ENCODE measurements at places on chromosomes 5 and 9. TPM values are rescaled to one million over a fixed set of nuclear protein-coding genes. Genes with fewer than 3 reads are reported as not detected.

- peak; percentile 15 for DNase-seq
These were observed 320.7 kb downstream of the ASTN2 start for GRCh38 chr9:117093891-117094844.

GRCh38 chr9:1273859-1274258 is 223.7 kb downstream of the DMRT2 start:
- no peak for DNase-seq

- no peak for DNase-seq
These were observed 5.0 kb downstream of the KCNIP1 start for GRCh38 chr5:170508660-170509347.

GRCh38 chr5:53167836-53168235 is 58.3 kb upstream of the MOCS2 start:
- peak; percentile 28 for DNase-seq

GRCh38 chr5:174844971-174845370 is 120.6 kb downstream of the MSX2 start:
- no peak for DNase-seq

DNA sequence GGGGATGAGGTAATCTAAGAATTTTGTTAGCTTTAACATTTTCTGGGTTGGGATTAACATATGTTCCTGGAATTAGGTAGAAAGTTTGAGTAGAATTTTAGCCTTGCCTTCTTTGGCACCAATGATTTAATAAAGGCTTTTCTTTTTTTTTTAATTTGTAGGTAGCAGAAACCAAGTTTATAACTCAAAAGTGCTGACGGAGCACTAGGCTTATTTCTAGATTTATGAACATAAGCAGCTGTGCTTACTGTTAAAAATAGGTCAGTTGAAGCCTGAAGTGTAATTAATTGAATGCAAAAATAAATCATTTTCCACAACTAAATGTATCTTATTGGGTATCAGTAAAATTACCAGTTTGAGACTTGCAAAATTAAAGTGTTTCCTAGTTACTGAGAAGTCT is 62.4 kb downstream of the TAF11L14 start:
- no peak for DNase-seq

GRCh38 chr9:110186254-110186653 is 21.7 kb downstream of the C9orf152 start:
- no peak for DNase-seq

DNA sequence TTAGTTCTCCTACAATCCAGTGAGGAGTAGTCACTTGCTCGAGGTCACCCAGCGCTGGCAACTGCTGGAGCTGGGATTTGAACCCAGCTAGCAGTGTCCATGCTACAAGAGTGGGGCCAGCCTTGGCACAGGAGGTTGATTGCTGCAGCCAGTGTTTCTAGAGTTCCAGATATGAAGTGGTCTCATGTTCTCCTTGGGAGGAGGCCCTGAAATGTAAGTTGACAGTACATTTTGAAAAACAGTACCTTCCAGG is 802 bp downstream of the CCDC107 start:
- DNase-seq: peak; percentile 39

GRCh38 chr9:80552931-80553330 is 981.2 kb downstream of the TLE4 start:
- peak; percentile 83 for DNase-seq

DNA sequence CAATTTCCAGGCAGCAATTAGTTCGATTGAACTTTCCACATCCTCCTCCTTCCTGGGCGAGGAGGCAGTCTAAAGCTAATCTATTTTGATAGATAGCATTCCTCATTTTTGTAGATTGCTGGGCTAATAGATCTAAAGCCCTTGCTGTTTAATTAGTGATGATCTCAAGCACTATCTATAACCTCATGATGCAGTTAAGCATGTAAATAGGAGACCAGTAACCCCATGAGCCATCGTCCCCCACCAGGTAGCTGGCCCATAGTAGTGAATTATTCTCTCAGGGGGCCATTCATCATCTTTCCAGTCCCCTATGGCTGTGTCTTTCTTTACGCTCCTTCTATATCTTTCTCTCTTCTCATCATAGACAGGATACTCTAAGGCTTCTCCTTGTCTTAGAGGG is 14.9 kb downstream of the CEL start:
- no peak for DNase-seq

DNA sequence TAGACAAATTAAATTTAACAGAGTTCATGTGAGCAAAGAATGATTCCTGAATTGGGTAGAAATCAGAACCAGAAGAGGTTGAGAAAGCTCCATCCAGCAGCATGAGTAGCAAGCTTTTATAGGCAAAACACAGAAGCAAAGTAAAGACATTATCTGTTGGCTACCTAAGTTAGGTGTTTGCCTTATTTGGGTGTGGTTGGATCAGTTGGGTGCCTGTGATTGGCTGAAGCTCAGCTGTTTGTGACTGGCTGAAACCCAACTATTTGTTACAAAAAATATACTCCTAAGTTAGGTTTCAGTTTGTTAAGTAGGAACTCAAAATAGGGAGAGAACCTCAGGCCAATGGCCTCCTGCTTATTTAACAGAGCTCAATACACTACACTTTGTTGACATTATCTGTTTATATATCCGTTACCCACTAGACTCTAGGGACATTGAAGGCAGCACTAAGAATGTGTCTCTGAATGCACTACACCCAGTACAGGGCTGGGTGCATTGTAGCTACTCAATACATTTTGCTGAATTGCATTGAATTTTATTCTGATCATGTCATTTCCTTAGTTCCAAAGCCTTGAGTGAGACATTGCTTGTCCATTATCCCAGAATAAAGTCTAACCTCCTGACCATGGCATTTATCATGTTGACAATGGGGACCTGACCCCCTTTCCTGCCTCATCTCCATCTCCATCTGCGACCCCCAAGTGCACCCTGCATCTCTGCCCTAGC is 98.7 kb downstream of the CCDC192 start:
- no peak for DNase-seq

GRCh38 chr9:88927510-88927909 is 63.8 kb upstream of the S1PR3 start:
- DNase-seq: no peak

- DNase-seq: no peak
These were observed 88.1 kb upstream of the ADAMTSL1 start for GRCh38 chr9:18385696-18386490.

DNA sequence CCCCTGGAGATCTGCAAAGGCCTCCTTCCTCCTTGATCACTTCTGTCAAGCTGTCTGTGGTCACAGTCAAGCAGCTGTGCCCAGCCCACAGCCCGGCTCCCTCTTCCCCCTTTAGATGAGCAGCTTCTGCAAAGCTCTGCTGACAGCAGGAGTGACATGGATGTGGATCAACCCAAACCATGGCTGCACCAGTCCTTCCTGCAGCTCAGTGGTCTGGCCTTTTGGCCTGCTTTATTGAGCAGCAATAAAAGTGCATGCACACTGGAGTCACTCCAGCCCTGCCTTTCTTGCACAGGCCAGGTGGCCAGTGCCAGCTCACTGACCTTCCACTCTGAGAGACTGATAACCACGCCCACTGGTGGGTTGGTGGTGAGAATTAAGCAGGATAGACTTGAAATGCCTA is 91.3 kb upstream of the OTULINL start:
- no peak for DNase-seq

DNA sequence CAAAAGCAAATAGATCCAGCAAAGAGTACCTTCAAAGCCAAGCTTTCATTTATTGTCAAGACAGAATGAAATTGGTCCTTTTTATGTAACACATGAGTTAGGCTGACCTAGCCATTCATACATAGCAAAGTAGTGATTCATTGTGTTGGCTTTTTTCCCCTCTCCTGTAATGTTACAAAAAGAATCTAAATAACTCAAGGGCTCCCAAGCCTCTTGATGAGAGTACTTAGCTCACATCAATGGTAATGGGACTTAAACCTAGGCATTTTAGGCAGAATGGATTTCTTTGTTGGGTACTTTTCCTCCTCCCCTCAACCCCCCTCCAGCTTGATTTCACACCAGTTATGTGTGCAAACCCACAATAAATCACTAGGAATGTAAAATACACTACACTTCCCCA is 123.7 kb downstream of the EBF1 start:
- peak; percentile 67 for DNase-seq

- no peak for DNase-seq
These were observed 2.0 kb downstream of the AGPAT2 start for GRCh38 chr9:136685216-136685615.

GRCh38 chr9:127014216-127014909 is 99.8 kb downstream of the RALGPS1 start:
- peak; percentile 68 for DNase-seq

DNA sequence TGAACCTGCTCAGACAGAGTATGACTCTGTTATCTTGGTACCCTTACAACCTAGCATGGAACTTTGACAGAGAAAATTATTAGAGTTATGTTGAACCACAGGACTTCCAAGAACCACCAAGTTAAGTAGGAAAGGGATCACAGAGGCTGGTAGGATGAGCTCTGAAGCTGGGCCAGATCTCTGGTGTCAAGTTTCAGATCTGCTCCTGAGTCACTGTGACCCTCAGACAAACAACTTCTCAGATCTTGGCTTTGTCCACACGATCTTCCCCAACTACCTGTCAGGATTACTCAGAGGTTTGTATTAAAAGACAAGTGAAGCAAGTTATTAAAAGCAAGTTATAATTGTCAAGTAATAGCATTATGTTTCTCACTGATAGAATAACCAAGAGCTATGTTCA is 189.0 kb downstream of the SEC61B start:
- no peak for DNase-seq

DNA sequence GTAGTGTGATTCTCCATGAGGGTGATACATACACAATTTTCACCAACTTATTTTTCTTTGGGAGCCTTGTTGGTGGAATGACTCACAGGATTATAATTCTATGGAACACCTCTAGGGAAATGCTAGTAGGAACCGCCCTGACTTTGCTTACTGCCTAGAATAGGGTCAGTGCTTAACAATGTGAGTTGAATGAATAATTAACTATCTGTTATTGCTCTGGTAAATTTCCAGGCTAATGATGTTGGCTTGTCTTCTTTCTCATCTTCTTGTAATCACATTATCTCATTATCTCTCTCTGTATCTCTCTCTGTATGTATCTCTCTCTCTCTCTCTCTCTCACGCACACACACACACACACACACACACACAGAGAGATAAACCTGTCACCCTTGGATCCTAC is 291.1 kb downstream of the TRIM32 start:
- DNase-seq: no peak

- DNase-seq: no peak
These were observed 32.4 kb upstream of the CYFIP2 start for GRCh38 chr5:157233515-157233914.

- DNase-seq: no peak
These were observed 26.9 kb upstream of the LNPEP start for GRCh38 chr5:96909003-96909402.

GRCh38 chr9:128026255-128026772 is 40.8 kb downstream of the NAIF1 start:
- no peak for DNase-seq

DNA sequence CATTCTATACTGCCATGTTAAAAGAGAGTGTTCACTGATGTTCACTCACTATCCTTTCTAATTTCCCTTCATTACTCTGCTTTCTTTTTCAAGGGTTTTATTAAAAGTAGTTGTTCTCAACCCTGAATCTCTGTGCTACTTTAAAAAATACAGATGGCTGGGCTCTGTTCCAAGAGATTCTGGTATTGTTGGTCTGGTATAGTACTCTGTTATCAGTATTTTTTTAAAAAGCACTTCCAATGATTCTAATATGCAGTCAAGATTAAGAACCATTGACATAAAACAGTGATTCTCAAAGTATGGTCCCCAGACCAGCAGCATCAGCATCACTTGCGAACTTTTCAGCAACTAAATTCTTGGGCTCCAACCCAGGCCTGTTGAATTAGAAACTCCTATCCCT is 77.0 kb upstream of the STARD4 start:
- peak; percentile 65 for DNase-seq

DNA sequence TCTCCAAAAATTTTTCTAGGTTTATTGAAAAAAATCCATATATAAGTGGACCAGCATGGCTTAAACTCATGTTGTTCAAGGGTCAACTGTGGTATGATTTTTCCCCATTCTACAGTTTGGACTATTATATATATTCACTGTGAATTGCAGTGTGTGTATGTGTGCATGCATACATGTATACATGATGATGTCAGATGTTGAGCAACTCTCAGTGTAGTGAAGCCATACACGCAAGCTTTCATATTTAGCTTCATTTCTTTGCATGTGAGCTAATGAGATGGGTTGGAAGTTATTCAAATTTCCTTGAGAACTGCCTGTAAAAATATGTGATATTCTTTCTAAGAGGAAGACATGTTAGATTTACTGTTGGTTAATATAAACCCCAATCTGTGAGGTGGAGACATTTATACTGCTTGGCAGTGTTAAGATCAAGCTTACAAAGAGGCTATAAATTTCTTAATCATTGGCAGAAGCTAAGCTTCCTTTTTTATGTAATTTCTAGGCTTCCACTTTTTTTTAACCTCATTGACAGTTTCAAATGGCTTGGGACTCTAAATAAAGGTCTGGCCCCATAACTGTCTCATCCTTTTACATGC is 134.8 kb downstream of the GABRG2 start:
- peak; percentile 20 for DNase-seq

DNA sequence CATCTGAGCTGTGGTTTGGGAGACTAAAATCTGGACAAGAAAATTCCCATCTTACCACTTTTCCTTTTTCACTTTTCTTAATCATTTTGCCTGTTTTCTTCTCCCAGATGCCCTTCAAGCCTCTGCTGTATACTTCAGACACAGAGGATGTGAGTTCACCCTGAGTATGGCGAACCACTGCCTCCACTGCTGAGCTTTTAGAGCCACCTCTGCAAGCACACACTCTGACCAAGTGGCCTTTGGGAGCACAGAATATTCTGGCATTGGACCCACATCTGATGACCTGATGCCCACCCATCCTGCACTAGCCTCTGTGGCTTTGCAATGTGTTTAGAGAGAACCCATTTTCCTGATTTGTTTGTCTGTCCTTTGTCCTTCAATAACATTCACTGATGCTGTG is 32.5 kb downstream of the TERT start:
- no peak for DNase-seq

Gene GADD45G
- total RNA-seq: 9.9 TPM

Gene ORM2
- 0.77 TPM for total RNA-seq

Gene MUSK
- 0.64 TPM for total RNA-seq

Gene IFNB1
- total RNA-seq: not detected

Gene CD14
- total RNA-seq: 57.9 TPM

Gene FOXD4L4
- 0.21 TPM for total RNA-seq

Gene CCIN
- not detected for total RNA-seq

Gene NEUROG1
- total RNA-seq: not detected

Gene MEIKIN
- total RNA-seq: not detected

Gene MEGF10
- total RNA-seq: 0.82 TPM

Gene GRM6
- not detected for total RNA-seq

Gene ROPN1L
- total RNA-seq: 31.7 TPM

Gene NMUR2
- 0.28 TPM for total RNA-seq

Gene MARCOL
- total RNA-seq: not detected

Gene GFI1B
- total RNA-seq: 0.25 TPM

Gene ADAMTSL1
- 2.2 TPM for total RNA-seq

Gene BAAT
- 0.37 TPM for total RNA-seq

Gene ZNF618
- total RNA-seq: 9.4 TPM

Gene GABRP
- total RNA-seq: 0.89 TPM

Gene MYOZ3
- 0.55 TPM for total RNA-seq

Gene TMEM252
- not detected for total RNA-seq

Data from lung (tissue), 17 donors.